NCI-H187 treated with DMSO at 0.1 percent for 48 hours (cell line): ENCODE measurements at places on chromosomes 3 and 15.

GRCh38 chr3:56042326-56042951 lies 425.8 kb downstream of the ERC2 start:
- no peak for DNase-seq

- no peak for DNase-seq
Measured at GRCh38 chr15:28974142-28974541, 88.4 kb downstream of the APBA2 start.

- no peak for DNase-seq
Measured at GRCh38 chr3:46981932-46982471, 2.5 kb downstream of the NBEAL2 start.

DNA sequence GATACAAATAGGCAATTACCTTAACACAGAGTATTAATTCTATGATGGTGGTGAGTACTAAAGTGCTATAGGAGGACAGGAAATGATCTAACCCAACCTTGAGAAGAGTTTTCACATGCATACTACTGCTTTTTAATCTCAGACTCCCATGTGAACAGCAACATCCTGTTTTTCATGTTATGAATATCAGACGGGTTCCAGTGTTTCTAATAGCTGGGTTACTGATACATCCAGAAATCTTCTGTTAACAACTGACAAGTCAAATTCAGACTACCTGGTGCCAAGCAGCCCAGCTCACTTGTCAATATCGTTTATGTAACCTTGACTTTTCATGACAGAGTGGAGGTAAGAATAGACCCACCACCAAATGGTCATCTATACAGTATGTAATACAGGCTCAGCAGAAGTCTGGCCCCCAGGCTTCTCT lies 220.2 kb upstream of the COL8A1 start:
- DNase-seq = no peak

DNA sequence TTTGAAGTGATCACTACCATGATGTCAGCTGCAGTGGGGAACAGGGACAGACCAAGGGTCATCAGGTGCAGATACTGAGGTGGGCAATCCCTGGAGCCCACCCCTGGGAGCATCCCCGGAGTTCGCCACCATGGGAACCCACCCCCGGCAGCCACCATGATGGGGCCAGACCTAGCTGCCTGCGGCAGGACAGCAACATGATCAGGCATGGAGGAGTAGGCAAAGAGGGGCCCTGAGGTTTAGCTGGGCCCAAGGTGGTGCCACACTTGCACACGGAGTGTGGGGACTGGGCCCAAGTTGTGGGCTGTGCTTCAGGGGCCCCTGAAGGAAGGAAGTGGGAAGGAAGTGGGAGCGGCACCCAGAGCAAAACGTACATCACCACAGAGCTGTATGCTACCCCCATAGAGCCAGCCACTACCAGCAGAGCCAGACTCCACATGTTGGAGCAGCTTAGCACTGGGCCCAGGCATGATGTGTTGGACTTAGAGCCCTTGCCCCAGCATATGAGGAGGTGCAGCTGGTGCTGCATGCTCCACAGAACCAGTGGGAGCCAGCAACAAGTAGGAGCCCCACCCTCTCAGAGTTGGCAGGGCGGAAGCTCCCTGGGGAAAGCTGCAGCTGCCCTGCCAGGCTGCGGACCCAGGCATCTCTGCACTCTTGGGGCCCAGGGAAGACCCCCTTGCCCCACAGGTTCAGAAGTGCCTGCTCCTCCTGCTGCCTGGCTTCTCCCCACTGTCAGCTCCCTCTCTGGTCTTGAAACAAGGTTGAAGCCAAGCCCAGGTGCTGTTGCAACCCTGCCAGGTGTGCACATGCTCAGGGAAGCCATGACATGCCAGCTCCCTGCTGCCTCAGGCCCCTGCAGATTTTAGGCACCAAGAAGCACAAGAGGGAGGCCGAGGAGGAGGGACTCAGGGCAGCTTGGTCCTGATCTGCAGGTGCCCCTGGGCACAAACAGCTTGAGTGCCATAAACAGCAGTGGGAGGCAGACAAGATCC lies 515.3 kb downstream of the ZBBX start:
- no peak for DNase-seq
